ENCODE measurements at places on chromosomes 6 and 20.

- no peak for DNase-seq
Measured at GRCh38 chr6:149468179-149468578, 16.6 kb downstream of the ZC3H12D start.

DNA sequence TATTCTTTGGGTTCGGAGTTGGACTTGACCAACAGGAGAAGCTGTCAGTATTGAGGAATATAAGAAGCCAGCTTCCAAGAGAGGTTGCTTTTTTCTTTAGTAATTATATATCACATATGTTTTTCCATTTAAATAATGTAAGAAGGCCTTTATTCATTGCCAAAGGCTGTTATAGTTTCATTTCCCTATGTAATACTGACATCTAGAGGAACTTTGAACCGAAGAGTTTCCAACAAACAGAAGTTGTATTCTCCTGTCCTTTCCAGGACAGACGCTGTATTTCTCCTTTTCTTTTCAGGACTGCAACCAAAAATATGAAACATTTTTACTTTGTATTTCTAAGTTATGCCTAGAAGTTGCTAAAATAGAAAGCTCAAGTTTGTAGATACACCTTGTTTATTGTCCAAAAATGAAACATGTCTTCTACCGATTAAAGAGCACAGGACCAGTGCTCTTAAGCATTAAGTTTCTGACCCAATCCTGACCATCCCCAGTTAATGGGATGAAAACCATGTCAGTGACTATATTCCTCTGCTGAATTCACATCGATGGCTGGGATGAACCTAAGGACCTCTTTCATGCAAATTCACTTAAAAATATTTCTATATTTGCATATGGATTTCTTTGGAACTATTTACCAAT, 55.1 kb downstream of the MYLK4 start:
- DNase-seq, result peak; percentile 51

GRCh38 chr6:158757753-158758090, 61.4 kb downstream of the EZR start:
- DNase-seq, result no peak

DNA sequence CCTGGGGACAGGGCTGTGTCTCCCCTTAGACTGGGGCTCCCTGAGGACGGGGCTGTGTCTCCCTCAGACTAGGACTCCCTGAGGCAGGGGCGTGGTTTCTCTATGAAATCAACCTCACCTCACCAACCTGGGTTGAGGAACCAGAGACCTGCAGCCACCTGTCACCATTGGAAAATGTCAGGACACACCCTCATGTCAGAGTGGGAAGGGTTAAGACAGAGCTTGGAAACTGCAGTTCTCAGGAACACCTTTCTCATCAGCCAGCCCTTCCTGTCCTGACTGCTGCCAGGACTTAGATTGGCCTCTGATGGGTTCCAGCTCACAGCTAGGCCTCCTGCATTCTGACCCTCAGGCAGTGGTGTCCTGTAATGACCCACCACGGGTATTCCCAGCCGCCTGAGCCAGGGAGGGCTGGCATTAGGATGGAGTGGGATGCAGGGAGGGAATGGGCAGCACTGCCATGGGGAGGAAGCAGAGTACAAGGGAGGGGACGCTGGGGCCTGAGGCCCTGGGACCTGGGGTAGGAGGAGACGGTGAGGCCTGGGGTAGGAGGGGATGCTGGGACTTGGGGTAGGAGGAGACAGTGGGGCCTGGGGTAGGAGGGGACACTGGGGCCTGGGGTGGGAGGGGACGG, 76.3 kb downstream of the MRPL14 start:
- DNase-seq, result peak; percentile 71

- DNase-seq, result no peak
Measured at GRCh38 chr6:169811521-169812256, 60.3 kb downstream of the ERMARD start.

DNA sequence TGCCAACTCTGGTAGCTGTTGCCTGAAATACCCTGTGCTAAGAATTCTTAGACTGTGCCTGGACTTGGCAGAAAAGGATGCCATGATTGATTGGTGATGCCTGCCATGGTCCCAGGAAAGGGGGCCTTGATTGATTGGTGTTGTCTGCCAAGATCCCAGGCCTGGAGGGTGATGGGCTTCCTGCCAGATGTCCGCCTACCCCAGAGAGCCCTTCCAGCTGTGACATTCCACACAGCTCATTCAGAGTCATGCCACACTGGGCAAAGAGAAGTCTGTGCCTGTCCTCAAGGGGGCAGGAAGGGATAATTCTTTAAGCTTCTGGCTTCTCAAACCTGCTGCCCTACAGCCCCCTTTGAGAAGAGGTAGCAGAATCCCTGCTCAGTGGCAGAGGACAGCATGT, 24.6 kb downstream of the RIMS4 start:
- DNase-seq, result no peak

GRCh38 chr20:25178563-25179438, 16.7 kb upstream of the ENTPD6 start:
- DNase-seq, result peak; percentile 59

- no peak for DNase-seq
Measured at GRCh38 chr20:52524861-52525260, 333.3 kb upstream of the ZFP64 start.

DNA sequence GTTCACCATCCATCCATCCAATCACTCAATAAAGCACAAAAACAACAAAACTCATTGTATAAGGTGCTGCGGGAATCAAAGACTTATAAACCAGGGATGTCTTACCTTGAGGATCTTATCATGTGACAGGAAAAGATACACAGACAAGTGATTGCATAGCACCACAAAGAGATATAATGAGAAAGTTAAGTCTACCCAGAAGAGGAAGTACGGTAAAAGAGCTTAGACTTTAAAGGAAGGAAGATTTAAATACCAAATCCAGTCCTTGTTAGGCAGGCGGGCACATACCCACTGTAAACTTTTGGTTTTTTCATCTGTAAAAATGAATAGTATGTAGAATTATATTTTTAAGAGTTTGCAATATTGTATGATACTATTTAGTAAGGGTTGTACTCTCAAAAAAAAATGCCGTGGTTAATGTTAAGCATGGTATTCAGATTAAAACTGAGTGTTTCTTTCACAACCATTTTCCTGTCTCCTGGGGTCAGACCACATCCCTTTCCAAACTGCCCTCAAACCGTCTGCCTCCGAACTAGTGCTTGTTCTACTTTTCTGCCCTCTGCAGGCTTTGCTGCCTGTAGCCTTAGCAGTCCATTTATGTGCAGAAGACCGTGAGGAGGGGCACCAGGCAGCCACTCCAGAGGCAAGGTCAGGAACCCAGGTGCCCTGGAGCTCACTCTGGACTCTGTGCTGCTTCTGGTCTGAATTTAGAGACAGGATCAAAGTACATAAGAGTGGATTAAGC, 179.5 kb upstream of the SYNDIG1 start:
- DNase-seq, result no peak

GRCh38 chr6:3841066-3841454, 8.1 kb upstream of the FAM50B start:
- no peak for DNase-seq

- peak; percentile 69 for DNase-seq
Measured at GRCh38 chr6:43070028-43070632, 6.0 kb upstream of the PTK7 start.

DNA sequence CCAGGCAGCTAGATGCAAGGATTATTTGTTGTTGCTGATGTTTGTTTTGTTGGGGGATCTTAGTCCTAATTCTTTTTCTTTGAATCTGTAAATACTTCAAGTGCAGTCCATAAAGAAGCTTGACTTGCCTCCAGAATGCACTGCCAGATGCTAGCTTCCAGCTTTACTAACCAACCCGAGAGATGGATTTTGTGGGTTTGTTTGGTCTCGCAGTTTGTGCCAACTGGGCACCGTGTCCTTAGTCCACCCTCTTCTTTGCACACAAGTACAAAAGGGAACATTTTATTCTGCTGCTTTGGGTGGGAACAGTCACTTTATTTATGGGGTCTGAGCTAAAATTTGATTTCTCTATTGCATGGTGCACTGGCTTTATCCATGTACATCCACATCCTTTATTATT, 212.0 kb downstream of the PLCB1 start:
- no peak for DNase-seq

- no peak for DNase-seq
Measured at GRCh38 chr20:17619351-17620093, 49.6 kb downstream of the DSTN start.

- no peak for DNase-seq
Measured at GRCh38 chr6:14072084-14072483, 45.5 kb upstream of the CD83 start.

GRCh38 chr20:41169791-41170351, 32.5 kb downstream of the PLCG1 start:
- DNase-seq, result peak; percentile 17

DNA sequence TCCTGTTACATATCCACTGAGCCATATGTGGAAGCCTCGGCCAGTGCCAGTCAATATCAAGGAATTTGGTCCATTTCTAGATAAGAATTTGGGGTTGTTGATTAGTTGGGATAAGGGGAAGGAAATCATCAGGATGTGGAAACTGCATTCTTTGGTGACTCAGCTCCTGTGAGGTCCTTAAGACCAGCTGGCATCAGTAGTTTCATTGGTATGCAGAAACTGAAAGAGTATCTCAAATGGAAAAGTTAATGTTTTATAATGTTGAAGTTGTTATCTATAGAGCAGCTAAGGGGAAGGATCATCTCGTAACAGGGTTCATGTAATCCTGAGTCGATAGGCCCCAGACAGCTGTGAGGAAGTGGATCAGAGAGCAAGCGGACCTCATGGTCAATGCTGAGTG, 87.9 kb upstream of the PRND start:
- DNase-seq, result peak; percentile 15

DNA sequence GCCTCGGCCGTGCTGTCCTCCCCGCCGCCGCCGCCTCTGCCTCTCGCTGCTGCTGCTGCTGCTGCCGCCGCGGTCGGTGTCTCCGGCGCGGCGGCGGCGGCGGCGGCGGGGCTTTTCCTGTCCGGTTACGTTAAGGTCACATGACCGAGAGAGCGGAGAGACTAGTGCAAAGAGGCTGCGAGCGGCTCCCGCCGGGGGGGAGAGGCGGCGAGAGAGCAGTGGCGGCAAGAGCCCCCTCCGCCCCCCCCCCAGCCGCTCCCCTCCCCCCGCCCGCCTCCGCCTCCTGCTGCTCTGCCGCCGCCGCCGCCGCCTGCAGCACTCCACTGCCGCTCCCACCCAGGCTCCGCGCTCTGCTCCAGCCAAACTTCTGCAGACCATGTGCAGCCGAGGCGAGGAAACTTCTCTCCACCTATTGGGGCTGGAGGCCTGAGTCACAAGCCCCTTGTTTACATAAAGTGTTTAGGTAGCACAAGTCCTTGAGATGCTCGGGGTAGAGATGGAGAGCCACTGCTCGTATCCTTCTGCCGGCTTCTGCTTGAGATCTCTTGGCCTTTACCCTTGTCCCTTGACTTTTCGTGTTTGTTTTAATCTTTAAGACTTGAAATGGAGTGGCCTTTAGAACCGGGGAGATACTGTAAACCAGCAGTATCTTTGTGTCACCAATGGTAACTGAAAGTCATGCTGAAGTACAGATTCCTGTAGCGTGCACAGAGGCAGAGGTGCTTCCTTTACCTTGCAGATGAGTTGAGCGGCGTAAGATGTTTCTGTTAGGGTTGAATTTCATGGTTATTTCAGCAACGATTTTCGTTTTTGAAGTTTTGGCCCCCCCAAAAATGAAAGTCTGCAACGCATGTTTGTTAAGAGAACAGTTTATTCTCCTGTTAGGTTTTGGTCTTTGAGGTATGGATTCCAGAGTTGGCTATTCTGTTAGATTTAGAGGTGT, at the start of gene ZBTB2:
ZBTB2 (minus strand) TSS at position 89 of the 943 bp plus-strand sequence. CDS start 17,922 bp downstream, outside the sequence.
- peak; percentile 62 for DNase-seq

DNA sequence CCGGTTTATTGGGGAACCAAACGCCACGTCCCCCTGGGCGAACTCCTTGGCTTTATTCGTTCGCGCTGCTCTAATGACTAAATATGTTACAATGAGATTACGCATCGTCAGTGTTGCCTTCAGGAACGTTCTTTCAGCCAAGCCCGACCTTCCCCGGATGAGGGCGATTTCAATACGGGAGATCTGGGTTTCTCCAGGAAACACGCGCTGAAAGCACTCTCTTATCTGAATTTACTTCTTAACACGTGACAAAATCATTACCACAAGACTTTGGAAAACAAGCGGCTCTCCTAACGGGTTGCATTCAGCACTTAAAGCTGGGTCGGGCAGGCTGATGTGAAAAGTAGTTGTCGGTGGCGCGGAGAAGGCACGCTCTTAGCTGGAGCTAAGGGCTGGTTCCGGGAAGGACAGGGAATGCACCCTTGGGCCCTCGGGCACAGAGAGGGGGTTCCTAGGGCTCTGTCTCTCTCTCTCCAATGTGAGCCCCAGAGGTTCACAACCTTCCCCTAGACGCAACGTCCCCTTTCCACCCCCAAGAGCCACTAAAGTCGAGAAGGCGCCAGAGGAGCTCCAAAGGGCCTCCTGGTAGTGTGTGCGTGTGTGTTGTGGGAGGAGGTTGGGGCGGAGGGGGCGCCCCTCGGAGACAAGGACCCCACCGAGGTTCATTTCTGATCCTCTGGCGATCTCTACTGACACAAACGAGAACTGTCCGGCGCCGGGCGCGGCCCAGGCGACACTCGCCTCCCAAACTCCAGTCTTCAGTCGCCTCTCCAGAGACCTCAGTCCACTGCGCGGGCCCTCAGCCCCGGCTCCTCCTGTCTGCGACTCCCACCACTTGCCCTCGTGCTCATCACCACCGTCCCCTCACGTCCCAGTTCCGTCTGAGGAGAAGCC, 7.1 kb upstream of the NKX2-2 start:
- no peak for DNase-seq

- DNase-seq, result no peak
Measured at GRCh38 chr6:39128106-39128505, 13.1 kb upstream of the SAYSD1 start.

GRCh38 chr6:108635505-108636226, 74.9 kb downstream of the FOXO3 start:
- DNase-seq, result no peak

- no peak for DNase-seq
Measured at GRCh38 chr6:44699851-44700250, 312.3 kb downstream of the CDC5L start.

DNA sequence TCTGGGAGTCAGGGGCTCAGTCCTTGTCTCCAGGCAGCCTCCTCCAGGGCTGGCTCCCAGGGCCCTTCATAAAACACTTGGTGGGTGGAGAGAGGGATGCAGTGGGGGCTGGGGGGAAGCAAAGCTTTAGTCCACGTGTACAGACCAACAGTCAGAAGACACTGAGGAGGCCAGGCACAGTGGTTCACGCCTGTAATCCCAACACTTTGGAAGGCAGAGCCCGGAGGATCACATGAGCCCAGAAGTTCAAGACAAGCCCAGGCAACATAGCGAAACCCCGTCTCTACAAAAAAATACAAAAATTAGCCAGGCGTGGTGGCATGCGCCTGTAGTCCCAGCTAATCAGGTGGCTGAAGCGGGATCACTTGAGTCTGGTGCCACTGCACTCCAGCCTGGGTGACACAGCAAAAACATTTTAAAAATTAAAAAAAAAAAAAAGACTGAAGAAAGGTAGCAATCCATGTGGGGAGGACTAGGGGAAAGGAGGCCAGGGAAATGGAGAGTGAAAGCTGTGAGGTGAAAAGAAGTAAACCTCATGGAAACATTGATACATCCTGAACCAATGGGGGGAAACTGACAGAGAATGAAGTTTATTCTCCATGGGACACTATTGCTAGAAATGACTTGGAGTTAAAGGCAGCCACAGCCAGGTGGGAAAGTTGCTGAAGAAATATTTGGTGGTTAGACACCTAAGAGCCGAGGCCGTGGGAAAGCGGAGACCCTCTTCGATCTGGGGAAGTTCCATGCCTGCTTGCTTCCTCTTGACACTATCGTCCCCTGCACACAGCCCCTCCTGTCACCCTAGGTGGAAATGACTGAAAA, 35.4 kb downstream of the PIM1 start:
- DNase-seq, result no peak
